ENCODE measurements at places on chromosomes 6 and 20.

- DNase-seq, result no peak
Measured at GRCh38 chr6:74597266-74597665, 608.6 kb downstream of the COL12A1 start.

GRCh38 chr6:169175360-169175887 is 78.2 kb downstream of the THBS2 start:
- no peak for DNase-seq

- no peak for DNase-seq
Measured at GRCh38 chr6:100658486-100658885, 193.8 kb upstream of the SIM1 start.

GRCh38 chr6:130259140-130259539 is 36.4 kb upstream of the SAMD3 start:
- no peak for DNase-seq

DNA sequence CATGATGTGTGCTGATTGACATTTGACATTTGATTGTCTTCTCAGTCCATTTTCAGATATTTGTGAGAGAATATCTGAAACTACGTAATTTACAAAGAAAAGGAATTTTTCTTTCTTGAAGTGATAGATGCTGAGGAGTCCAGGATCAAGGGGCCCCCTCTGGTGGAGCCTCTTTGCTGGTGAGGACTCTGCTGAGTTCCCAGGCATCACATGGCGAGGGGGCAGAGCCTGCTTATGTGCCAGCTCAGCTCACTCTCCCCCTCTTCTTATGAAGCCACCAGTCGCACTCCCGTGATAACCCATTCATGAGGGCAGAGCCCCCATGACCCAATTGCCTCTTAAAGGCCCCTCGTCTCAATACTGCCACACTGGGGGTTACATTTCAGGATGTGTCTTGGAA is 91.3 kb downstream of the RPP40 start:
- DNase-seq, result no peak

GRCh38 chr6:148822819-148823218 is 76.0 kb downstream of the UST start:
- no peak for DNase-seq

DNA sequence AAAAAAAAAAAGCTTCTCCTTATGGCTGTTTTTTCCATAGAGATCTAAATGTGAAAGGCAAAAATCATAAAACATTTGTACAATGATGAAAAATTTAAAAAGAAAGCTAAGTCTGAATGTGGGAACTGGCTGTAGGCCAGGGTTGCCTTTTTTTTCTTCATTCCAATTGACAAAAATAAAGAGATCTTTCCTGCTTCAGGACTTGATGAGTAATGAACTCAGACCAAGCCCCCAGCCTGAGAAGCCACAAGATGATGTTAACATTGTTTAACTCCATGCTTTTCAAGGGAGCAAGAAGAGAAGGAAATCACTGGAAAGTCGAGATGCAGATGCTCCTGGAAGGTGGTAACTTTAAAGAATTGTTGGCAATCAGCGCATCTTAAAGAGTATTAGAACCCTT is 41.4 kb downstream of the TRMT6 start:
- no peak for DNase-seq

- DNase-seq, result no peak
Measured at GRCh38 chr6:116973976-116974375, 96.9 kb downstream of the RFX6 start.

- DNase-seq, result peak; percentile 87
Measured at GRCh38 chr6:143333081-143333480, 117.4 kb downstream of the ADAT2 start.

- no peak for DNase-seq
Measured at GRCh38 chr20:25281541-25281991, 33.7 kb downstream of the PYGB start.

- no peak for DNase-seq
Measured at GRCh38 chr6:106254636-106255035, 70.9 kb downstream of the ATG5 start.

GRCh38 chr6:116390581-116390980 is 19.8 kb downstream of the DSE start:
- DNase-seq, result no peak

DNA sequence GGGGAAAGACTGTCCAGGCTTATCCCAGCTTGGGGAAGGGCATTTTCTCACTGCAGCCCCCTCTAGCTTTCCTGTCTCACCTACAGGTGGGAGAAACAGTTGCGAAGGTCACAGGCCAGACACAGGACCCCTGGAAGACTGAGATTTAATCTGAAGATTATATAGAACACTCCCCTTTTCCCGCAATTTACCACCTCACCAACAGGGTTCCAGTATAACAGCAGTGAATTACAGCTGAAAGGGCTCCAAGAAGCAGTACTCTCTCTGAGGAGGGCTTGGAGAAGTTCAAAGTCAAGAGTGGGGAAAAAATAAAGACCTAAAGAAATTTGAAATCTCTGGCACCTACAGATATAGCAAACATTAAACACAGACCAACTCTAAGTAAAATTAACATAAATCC is 111.9 kb downstream of the ANKRD60 start:
- no peak for DNase-seq

DNA sequence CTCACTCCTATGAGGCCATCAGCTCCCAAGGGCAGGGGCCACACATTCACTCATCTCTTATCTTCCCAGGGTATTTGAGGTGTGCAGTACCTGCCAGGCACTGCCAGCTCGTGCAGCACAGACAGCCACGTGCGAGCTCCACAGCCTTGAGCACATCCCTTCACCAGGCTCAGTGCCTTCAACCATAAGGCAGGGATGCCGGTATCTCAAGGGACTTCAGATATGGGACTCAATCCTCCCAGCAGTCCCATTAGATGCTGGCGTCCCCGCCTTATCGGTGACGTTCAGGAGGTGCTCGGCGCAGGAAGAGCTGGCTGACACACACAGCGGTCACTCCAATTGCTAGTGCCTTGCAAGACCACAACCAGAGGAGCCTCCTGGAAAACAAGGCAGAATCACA is 47.0 kb downstream of the EZR start:
- no peak for DNase-seq

- no peak for DNase-seq
Measured at GRCh38 chr6:38646166-38646878, 6.6 kb upstream of the BTBD9 start.

DNA sequence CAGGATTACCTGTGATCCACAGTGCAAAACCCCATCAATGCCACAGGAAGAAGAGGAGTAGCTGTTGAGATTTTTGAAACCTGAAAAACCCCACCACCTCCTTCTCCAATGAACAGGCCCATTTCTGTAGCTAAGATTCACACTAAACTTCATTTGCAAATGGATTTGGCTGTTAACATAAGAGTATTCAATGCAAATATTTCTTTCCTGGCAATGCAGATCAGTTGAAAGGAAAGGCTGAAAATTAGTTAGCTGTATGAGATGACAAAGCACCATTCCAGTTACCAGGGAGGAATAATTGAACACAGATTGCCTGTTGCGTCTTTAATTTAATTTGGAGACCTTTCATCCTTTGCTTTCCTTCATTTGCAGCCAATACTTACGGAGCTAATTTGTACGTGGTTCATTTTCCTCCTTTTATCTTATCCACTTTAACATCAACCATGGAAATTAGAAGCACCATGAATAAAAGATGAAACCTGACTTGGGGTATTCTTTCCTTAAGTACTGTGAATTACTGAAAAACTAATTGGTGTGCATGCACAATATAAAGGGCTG is 4.2 kb downstream of the B3GAT2 start:
- no peak for DNase-seq

DNA sequence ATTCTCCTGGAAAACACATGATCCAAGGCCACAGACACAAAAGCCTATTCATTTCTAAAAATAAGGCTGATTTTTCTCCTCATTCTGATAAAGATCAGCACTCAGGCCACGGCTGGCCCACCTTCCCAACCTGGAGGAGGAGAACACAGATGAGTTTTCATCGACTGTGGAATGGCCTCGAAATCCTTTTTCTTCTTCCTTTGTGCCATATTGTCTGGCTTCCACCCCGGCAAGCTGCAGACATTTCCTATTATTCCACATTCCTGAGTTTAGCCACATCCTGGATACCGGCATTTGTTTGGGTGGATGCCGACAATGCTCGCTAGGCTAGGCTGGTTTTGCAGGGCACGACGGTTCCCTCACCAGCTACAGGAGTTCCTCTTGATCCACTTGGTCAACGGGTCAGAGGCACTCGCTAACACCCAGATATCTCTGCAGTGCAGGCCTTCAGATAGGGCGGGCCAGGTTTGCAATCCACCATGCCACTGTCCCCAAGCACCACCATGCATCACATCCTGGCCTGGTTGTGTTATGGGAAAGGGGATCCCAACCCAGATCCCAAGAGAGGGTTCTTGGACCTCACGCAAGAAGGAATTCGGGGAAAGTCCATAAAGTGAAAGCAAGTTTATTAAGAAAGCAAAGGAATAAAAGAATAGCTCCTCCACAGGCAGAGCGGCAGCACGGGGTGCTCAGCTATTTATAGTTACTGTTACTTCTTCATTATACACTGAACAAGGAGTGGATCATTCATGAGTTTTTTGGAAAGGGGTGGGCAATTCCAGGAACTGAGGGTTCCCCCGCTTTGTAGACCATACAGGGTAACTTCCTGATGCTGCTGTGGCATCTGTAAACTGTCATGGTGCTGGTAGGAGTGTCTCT is 4.2 kb upstream of the CTSZ start:
- peak; percentile 27 for DNase-seq

DNA sequence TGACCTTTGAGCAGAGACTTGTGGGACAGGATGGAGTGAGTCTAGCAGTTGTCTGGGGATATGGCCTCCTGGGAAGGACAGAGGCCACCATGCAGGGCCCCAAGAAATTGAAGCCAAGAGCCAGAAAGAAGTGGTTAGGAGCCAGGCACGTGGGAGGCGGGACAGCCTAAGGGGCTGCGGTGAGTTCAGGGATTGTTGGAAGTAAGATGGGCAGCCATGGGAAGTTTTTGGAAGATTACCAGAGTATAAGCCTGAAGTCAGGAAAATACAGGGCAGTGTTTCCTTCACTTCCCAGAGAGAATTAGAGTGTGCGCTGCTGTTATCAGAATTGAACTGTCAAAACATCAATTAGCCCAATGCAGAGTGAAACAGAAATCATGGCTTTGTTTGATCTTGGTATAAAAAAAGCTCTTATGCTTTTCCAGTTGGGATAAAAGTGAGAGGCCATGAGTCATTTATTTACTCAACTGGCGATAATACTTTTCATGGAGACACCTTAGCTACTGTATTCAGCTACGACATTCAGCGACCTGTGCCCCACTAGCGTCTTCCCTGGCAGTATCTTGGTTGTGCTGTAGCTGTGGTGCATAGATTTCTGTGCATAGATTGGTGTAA is 66.9 kb downstream of the PHACTR2 start:
- no peak for DNase-seq

DNA sequence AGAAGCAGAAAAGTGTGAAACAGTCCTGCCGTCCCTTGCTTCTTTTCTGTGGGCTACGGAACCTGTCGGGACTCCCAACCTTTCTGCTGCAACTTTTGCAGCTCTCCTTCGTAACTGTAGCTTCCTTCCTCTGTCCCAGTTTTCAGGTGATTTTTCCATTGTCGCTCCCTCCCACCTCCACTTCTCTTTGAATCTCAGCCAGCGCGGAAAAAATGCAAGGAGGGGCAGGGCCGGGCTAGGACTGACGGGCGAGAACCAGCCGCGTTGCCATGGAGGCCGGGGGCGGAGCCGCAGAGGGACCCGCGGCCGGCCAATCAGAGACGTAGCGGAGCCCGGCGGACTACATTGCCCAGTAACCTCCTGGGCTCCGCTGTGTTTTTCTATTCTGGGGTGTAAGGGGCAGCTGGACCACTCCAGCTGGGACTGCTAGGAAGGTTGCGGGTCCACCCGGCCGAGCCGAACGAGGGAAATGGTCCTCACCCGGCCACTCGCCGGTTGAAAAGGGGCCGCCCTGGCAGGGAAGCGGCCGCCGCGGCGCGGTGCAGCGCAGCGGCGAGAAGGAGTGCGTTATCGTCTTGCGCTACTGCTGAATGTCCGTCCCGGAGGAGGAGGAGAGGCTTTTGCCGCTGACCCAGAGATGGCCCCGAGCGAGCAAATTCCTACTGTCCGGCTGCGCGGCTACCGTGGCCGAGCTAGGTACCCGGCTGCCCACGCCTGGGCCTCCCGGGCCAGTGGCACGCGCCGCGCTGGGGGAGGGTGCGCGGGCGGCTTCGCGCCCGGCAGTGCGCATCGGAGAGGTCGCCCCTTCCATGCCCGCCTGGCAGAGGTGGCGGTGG is at the start of the genes CYP39A1 and SLC25A27:
Gene CYP39A1 (minus strand): TSS at position 216 of the 836 bp plus-strand sequence. CDS start 236 bp downstream, outside the sequence.
Gene SLC25A27 (plus strand): TSS at position 373 of the 836 bp plus-strand sequence. CDS start 218 bp downstream, at position 591.
- DNase-seq, result peak; percentile 41

DNA sequence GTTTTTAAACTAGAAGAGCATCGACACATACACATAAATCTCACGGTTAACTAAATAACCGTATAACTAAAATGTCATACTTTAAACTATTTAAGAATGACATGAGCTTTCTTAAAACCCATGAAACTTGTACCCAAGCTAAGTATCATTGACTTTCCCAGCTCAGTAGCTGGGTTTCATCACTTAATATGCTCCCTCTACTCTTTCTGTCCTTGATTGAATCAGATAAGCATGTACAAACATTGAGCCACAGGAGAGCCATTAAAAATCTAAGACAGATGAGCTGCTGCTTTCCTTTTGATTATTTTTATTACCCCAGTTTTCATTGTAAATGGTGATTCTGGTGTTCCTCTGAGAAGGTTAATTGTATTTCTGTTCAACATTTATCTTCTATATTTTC is 115.8 kb downstream of the FOXO3 start:
- DNase-seq, result no peak

- no peak for DNase-seq
Measured at GRCh38 chr6:113805173-113805790, 51.9 kb upstream of the MARCKS start.

DNA sequence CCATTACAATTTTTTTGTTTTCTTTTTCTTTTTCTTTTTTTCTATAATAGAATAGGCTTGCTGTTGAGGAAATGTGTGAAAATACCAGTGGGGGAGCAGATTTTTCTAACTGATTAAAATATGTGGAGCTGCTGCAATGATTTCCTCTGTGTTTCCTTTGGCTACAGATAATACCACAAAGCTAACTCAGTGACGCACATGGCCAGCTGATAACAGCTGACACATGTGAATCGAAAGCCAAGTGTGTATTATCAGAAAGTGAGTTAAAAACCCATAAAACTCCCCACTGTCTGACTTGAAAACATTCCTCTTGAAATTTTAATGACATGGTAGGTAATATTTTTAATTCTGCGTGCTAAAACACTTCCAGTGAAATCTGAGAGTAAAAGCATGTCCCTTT is 70.8 kb upstream of the AHI1 start:
- no peak for DNase-seq

- DNase-seq, result no peak
Measured at GRCh38 chr20:25344634-25345033, 46.0 kb downstream of the ABHD12 start.
